ENCODE measurements at places on chromosomes 2 and 18. TPM values are rescaled to one million over a fixed set of nuclear protein-coding genes. Genes with fewer than 3 reads are reported as not detected.

DNA sequence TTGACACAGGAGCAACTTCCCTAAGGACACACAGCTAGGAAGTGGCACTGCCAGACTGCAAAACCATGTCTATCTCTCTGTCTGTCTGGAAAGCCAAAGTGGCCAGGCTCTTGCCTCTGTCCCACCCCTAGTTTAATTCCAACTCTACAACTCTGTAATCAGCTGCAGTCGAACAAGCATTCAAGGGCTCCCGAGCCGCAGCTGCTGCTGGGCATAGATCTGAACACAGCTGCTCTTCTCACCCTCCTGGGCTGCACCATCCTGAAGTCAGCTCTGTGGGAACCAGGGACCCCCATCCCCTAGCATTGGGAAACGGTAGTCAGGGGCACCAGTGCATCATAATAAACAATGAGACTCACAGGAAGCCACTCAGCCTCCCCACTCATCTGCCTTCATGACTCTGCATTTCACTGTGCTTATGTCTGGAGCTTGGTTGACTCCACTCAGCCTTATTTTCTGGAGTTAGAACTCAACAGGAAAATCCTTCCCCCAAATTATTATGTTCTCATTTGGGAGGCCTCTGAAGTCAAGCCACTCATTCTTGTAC lies 44.4 kb upstream of the TMEM163 start:
- no peak for DNase-seq

DNA sequence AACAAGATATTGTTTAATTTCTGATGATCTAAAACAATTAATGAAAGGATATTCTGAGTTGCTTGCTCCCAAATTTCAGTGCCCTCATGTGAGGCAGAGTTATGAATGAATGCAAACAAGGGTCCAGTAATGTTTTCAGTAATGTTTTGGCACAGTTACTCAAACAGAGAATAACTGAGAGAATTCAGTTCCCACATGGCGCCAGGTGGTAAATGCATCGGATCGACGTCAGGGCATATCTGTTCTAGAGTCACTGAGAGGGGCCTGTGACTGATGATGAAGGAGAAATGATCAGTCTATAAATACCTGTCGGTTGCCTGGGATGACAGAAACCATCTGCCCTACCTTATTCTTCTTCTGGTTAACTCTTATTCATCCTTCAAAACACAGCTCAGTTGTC lies 81.4 kb downstream of the KCNS3 start:
- DNase-seq: no peak

DNA sequence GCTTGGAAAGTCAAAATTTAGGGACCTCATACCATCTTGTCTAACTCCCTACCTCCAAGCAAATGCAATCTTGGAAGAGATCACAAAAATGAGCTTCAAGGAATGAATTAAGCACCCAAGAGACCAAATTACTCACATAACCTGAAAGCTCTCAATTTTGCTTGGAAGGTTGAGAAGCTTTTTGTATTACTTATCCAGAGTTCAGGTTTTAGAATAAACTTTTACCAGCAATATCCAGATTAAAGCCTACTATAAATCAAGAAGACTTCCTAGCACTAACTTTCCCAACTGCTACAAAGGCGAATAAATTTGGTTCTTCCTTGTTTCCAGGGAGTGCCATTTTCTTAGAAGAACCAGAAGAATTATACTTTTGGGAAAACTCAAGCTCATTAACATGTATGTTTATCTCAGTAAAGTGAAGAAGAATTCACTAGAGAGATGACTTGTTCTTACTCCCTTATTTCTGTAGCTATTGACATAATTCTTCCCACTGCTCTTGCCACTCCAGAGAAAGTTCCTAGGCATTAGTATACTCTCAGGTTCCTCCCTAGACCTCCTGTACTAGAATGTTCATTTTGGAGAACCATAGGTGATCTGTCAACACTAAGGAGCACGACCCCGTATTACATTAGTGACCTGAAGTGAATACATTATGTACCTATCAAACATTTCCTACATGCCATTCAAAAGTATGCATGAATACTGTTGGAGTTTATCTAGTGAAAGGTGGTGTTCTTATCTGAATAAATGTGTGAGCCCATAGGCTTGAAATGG lies 18.0 kb upstream of the STPG4 start:
- DNase-seq: no peak

- DNase-seq: peak; percentile 57
These were observed 1.5 kb upstream of the BCL2L11 start for GRCh38 chr2:111118981-111119821.

- peak; percentile 78 for DNase-seq
These were observed 38.8 kb downstream of the BMP10 start for GRCh38 chr2:68832233-68832869.

DNA sequence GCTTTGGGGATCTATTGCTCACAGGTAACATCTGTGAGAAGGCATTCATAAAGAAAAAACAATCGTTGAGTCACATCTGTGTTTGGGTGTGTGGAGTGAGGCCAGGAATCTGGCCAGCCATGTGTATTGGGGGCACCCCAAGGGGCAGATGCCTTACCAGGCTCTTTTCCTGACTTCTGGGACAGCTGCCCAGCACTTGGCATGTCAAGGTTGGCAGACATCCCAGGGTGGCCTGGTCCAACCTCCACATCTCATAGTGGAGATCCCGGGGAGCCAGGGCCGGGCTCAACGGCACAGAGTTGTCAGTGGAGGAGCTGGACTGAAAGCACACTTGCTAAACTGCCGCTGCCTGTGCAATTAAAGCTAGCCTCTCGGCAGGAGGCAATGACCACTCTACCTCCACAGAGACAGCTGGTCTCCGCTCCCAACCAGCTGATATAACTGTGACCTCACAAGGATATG lies 75.3 kb upstream of the MGAT4A start:
- DNase-seq: peak; percentile 83

- DNase-seq: no peak
These were observed 404.6 kb downstream of the ARHGAP15 start for GRCh38 chr2:143533846-143534245.

- no peak for DNase-seq
These were observed 67.6 kb downstream of the TPGS2 start for GRCh38 chr18:36761186-36761698.

GRCh38 chr18:11759456-11759855 lies 70.4 kb downstream of the GNAL start:
- no peak for DNase-seq

GRHL1 gene
- 6.5 TPM for total RNA-seq

HOXD12 gene
- not detected for total RNA-seq

ANKRD62 gene
- total RNA-seq: 0.27 TPM

LYG1 gene
- 1.0 TPM for total RNA-seq

FIGLA gene
- not detected for total RNA-seq

PDCL3 gene
- 16.0 TPM for total RNA-seq
